ENCODE measurements at places on chromosomes 11 and 22.

- DNase-seq: no peak
These were observed 20.1 kb downstream of the SERPIND1 start for GRCh38 chr22:20793748-20794649.

- no peak for DNase-seq
These were observed 6.7 kb upstream of the GSTP1 start for GRCh38 chr11:67576735-67577475.

DNA sequence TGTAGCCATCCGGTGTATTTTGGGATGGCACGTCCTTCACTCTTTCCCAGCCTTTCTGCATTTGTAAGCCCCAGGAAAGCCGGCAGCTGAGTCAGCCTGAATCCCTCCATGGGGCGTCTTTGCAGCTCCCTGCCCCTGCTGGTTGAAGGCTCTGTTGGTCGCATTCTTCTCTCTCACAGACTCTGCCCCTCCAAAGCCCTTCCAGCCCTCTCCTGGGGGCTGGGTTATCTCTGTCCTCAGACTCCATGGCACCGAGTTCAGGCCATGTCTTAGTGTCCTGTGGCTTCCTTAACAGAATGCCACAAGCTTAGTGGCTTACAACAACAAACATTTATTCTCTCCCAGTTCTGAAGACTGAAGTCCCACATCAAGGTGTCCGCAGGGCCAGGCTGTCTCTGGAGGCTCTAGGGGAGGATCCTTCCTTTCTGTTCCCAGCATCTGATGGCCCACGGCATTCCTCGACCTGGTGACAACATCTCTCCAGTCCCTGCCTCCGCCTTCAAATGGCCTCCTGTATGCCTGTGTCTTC is 62.2 kb downstream of the BCR start:
- DNase-seq: no peak

DNA sequence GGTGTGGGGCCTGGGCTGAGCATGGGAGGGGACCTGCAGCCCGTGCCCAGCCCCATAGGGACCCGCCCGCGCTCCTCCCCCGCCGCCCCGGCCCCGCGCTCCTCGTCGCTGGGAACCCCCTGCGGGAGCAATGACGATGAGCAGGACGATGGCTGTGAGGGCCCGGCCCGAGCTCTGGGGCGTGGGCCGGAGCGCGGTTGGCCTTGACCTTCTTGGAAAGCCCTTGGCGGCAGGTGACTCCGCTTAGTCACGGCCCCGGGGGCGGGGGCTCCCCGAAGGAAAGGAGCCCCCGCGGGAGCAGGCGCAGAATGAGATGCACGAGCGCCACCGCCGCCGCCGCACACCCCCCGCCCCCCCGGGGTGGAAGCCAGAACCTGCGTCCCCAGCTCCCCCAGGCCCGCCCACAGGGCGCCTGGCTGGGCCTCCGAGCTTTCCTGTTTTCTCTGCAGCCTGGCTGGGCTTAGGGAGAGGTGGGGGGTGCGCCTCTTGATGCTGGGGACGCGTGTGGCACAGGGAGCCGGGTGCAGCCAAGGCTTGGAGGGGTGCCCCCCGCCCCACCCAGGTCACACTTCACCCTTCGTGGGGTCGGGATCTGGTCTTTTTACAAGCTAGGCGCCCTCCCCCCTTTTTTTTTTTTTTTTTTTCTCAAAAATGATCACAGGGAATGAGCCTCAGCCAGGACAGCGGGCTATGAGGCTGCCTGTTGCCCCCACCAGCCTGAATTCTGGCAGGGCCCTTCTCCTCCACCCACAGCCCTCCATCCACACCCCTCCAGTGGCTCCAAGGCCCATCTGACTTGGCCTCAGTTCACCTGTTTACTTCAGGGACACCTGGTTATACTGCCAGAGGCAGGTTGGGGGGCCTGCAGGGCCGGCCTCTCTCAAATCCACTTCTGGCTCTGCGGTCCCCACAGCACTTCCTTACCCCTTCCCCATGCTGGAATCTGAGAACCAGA is 17.9 kb downstream of the CRELD2 start:
- DNase-seq: peak; percentile 91

DNA sequence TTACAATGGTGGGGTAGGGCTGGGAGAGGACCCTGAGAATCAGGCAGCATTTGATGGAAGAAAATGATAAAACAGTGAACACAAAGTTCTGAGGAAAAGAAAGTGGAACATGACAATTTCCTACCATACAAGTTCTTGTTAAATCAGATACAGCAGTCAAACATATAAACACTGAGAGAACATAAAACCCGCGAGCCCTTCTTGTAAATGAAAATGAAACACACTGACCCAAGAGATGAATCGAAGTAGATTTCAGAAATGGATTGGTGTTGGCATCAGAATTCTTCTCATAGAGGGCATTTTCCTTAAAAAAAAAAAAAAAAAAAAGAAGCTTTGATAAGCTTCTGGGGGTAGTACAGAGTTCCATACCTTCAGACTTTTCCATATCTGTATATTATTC is 134.7 kb upstream of the TMEM45B start:
- DNase-seq: no peak

GRCh38 chr22:40714499-40715337 is 35.4 kb downstream of the MCHR1 start:
- DNase-seq: no peak

DNA sequence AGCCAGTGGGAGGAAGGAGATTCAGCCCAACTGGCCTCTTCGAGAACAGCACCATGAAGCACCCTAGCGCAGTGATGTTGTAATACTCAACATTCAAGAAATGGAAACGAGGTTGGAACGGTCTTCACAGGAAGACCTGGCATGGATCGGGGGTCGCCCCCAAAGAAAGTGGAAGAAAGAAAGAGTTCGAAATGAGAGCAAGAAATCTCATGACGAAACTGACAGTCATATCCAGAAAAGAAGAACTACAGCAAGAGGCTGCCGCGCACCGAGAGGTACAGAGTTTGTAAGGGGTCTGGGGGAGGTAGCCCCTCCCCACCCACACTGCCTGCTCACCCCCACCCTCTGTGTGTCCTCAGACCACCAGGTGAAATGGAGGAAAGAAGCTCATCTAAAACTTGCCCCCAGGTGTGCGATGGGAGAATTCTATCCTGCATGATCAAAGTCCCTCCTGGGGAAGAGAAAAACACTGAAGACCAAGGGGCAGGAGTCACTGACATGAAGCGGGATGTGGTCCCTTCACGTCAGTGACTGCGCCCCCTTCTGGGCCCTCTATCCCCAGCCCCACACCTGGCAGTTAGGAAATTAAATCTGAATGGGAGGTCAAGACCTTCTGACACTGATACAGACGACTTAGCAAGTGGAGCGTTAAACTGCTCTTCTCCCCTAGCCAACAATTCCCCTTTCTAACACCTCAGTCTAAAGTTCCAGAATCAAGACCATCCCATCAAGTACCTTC is 52.9 kb upstream of the SPATA19 start:
- DNase-seq: no peak

DNA sequence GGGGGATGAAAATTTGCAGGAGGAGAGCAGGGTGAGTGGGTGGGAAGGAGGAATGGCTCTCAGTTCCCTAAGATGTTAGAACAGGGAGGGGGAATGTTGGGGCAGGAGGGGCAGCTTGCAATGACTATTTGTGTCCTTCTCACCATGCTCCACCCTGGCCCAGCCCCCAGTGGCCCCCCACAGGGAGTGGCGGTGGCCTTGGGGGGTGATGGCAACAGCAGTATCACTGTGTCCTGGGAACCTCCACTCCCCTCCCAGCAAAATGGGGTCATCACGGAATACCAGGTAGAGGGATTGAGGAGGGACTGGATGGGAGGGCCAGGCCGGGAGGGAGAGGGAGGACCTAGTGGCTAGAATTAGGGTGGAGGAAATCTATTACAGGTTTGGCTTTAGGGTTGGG is 10.2 kb downstream of the ROBO3 start:
- no peak for DNase-seq

DNA sequence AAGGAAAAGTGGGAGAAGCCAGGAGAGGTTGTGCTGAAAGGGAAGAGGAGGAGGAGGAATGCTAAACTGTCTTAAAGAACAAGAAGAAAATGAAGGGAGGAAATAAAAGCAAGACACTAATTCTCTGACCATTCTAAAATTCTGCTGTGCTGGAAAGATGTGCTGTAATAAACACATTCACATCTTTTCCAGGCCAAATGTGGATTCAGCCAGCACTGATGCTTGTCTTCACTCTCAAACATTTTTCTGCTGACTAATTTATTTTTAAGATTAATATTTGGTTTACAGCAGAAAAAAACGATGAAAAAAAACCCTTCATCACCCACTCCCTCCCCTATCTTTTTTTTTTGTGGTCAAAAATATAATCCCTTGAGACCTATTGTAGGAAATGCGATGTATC is 223.6 kb downstream of the SWAP70 start:
- DNase-seq: no peak

GRCh38 chr11:113176599-113177360 is 137.6 kb upstream of the TTC12 start:
- DNase-seq: no peak

DNA sequence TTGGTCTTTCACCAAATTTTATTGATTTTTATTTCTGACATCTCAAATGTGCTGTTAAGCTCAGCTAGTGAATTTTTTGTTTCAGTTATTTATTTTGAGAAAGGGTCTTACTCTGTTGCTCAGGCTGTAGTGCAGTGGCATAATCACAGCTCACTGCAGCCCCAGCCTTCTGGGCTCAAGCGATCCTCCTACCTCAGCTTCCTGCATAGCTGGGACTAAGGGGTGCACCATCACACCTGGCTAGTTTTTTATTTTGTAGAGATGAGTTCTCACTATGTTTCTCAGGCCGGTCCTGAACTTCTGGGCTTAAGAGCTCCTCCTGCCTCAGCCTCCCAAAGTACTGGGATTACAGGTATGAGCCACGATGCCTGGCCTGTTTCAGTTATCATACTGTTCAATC is 282.0 kb downstream of the SBF2 start:
- DNase-seq: no peak

DNA sequence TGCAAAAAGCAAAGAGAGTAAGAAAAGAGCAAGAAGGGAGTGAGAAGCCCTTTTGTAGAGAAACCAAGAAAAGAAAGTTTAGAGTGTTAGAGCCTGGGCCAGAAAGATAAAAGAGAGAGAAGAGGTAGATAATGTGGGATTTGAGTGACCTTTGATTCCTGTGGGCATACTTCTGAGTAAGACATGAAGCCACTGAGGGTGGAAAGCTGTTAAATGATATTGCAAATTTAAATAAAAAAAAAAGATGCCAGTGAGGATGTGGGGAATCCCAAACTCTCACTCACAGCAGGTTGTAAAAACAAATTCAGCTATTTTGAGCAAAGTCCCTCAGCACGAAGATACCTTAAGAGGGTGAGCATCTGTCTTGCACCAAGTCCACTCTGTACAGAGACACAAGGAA is 59.4 kb upstream of the TOP3B start:
- DNase-seq: no peak

GRCh38 chr11:104432526-104432925 is 268.6 kb upstream of the PDGFD start:
- no peak for DNase-seq

DNA sequence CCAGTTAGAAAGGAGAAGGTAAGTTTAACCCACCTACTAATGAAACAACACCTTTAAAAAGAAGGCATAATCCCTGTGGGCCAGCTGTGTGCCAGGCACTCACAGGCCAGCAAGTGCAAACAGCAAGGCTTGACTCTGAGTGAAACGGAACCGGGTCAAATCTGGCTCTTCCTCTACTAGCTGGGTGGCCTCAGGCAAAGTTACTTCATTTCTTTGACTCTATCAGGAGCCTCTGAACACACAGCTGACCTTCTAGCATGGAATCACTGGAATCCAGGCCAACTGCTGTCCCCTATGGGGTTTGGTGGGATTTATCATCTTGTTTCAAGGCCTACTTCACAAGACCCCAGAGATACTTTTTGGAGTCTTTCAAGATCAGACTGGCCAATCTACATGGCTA is 3.3 kb downstream of the RAB38 start:
- DNase-seq: no peak

GRCh38 chr11:28547321-28547741 is 439.1 kb downstream of the METTL15 start:
- DNase-seq: no peak

- no peak for DNase-seq
These were observed 21.6 kb downstream of the TREH start for GRCh38 chr11:118657709-118658428.

DNA sequence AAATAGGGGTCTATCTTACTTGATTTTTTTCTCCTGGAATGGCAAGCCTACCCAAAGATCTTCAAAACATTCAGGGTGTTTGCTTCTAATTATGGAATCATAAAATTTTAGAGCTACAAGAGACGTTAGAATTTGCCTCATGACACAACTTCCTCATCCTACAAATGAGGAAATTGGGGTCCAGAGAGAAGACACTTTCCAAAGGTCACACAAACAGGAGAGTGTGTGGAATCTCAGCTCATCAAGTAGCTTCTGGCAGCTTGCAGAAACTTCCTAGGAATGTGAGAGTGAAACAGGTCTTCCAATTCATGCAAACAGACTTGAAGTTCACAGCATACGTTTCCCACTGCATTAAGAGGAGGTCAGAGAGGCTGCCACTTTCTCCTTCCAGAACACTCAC is 976.0 kb downstream of the OPCML start:
- DNase-seq: no peak

DNA sequence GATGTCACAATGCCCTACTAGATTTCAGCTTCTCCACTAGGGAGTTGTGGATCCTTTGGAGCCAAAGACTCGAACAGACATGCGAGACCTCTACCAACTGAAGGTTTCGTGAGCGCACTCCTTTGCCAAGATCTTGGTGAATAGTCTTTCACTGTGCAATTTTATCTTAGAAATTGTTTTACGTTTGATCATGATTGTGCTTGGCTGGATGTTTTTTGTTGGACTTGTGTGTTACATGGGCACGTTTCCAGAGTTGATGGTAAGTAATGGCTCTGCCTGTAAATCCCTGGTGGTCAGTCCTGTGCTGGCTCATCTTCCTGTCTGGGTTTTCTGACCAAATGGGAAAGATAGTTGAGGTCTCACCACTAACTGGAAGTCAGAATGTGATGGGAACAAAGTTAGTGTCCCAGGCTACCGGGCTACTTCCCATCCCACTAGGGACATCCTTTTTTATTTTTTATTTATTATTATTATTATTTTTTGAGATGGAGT is at the start of gene MISFA:
Gene MISFA (plus strand): TSS at position 51 of the 492 bp plus-strand sequence. CDS start 140 bp downstream, at position 191.
- DNase-seq: no peak

DNA sequence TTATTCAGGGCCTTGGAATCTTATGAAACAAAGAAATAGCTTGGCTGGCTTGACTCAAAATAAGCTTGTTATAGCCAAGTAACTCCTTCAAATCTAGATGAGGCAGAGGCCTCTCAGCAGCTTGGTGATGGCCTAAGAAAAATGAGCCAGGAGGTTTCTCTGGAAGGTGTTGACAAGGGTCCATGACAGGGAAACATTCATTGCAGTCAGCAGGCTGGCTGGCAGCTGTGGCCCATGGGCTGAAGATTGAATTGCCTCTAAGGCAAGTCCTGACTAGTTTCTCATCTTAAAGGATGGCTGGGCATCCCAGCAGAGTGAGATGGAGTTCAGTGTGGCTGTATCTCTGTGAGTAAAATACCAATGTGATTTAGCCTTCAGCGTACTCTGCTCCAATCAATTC is 441.0 kb downstream of the NELL1 start:
- DNase-seq: no peak
